Nasal cavity respiratory epithelium epithelial cell of viscerocranial mucosa (primary cell): ENCODE measurements at places on chromosomes 1 and 21. TPM values are rescaled to one million over a fixed set of nuclear protein-coding genes. Genes with fewer than 3 reads are reported as not detected.

OPTC gene
- not detected in 2 replicates for total RNA-seq

HAO2 gene
- total RNA-seq, result not detected in 2 replicates

ZP4 gene
- total RNA-seq, result 1.7 TPM in 1 of 2 replicates, not detected in the other

GBP4 gene
- under 0.01 and 0.36 TPM in 2 replicates for total RNA-seq

RHBDL2 gene
- 5.1 and 16.2 TPM in 2 replicates for total RNA-seq

CCDC181 gene
- under 0.01 and 0.14 TPM in 2 replicates for total RNA-seq

INTS3 gene
- total RNA-seq, result 16.4 and 37.2 TPM in 2 replicates

GPN2 gene
- 7.9 and 11.6 TPM in 2 replicates for total RNA-seq

ENSA gene
- 58.8 and 76.6 TPM in 2 replicates for total RNA-seq
